Retinal pigment epithelial cell (primary cell): ENCODE measurements at places on chromosomes 4 and X.

- DNase-seq: no peak
Measured at GRCh38 chr4:139042981-139043460, 27.4 kb downstream of the NOCT start.

- no peak for DNase-seq
Measured at GRCh38 chr4:8252301-8253173, 17.0 kb upstream of the HTRA3 start.

GRCh38 chr4:16450724-16451123, 224.5 kb upstream of the TAPT1 start:
- DNase-seq: no peak

- no peak for DNase-seq
Measured at GRCh38 chr4:7074426-7074825, 6.6 kb upstream of the GRPEL1 start.

GRCh38 chr4:182188622-182189021, 54.6 kb upstream of the TENM3 start:
- no peak for DNase-seq

DNA sequence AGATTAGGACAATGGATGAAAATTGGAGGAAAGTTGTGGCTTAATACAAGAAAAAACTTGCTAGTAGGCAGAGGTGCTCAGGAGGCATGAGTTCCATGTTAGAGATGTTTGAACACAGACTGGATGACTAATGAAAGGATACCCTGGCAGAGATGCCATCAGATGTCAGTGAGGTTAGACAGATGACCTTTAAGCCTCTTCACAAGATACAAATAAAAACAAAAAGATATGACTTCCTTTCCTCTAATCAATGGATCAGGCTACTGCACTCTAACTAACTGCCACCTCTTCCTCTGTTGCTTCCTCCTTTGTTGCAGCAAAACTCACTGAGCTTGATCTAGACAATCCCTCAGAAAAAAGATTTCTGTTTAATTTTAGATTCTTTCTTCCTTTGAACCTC, 14.7 kb downstream of the STAP1 start:
- DNase-seq: no peak

DNA sequence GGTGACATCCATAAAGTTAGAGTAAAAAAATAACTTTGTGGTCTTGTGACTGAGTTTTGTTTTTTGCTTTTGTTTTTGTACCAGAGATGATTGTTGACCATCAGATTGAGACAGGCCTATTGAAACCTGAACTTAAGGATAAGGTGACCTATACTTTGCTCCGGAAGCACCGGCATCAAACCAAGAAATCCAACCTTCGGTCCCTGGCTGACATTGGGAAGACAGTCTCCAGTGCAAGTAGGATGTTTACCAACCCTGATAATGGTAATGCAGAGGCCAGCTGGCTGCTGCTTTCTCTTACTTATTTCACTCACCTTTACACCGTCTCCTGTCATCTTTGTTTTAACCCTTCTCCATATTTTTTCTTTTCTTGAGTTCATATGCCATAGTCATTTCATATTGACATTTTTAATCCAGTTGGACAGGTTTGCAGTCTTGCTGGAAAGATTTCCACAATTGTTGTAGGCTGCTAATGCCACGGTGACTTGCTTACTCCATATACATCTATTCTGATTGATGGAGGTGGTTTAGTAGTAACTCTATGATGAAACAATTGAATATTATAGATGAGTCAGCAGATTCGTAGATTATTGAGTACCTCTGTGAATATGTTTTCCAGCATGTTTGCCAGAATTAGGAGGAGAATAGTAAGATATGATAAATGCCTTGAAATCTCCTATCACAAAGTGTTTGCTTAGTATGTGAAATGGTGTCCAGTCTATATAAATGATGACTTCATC, 18.3 kb downstream of the SLC4A4 start:
- no peak for DNase-seq

- no peak for DNase-seq
Measured at GRCh38 chrX:140821280-140821679, 111.7 kb downstream of the LINC00632 start.

- peak; percentile 35 for DNase-seq
Measured at GRCh38 chr4:68466185-68466584, 18.9 kb downstream of the TMPRSS11E start.

GRCh38 chrX:56763556-56764152, 34.6 kb downstream of the NBDY start:
- DNase-seq: peak; percentile 2

DNA sequence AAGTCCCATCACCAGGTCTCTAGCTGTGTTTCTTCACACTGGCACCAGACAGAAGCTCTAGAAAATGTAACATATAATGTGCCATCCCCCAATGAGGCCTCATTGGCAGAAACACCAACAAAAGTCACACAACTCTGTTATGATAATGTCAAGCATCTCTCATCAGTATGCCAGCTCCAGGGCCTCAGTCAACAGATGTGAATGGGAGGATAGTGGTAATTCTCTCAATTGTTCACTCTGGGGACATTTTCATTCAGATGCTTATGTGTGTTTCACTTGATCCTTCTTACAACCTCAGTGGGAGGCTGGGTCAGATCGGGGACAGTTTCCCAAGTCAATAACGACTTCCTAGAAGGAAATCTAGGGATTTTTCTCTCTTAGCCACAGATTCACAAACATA, 57.5 kb upstream of the SCOC start:
- no peak for DNase-seq

- DNase-seq: no peak
Measured at GRCh38 chr4:189502841-189503435, 437.7 kb upstream of the FRG1 start.

DNA sequence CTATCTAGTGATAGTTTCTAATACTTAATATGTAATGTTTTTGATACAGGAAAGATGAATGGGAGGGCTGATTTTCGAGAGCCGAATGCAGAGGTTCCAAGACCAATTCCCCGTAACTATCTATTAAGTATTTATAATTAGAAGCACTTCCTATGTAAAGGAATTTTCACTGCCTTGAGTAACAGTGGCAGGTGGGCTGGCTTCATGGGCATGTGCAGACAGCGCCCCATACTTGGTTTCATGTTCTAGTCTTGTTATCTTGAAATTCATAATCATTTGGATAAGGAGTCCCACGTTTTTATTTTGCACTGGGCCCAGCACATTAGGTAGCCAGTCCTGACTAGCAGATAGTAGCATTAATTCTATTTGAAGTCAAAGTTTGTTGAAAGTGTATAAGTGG, 1.7 kb downstream of the OCIAD1 start:
- DNase-seq: no peak

DNA sequence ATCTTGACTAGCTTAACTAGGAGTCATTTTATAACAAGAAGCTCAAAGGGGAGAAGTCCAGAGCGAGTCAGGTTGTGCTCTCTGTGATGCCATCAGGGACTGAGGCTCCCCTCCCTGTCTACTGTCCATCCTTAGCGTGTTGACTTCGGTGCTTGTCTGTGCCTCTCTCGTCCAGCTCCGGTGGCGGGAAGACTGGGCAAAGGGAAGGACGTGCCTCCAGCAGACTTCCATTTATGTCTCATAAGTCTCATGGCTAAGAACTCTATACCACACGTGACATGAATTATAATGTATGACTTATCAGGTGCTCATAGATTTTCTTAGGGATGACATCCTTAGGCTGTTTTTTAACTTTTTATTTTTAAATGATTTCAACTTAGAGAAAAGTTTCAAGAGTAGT, 92.6 kb upstream of the TLR2 start:
- no peak for DNase-seq

DNA sequence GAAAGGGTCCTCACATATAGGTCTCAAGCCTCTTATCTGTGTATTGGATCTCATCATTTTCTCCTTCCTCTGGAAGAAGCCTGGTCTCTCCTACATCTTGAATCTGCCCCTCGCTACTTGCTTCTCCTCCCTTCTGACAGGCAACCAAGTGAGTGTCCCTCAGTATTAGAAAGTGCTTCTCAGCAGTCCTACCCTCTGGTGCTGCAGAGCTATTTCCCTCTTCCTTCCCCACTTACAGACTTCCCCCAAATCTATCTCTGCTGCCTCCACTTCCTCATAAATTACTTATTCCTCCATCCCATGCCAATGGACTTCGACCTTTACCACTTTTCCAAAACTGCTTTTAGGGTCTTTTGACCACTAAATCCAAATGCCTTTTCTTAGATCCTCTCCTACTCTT, 129.1 kb upstream of the NAP1L5 start:
- DNase-seq: no peak

GRCh38 chrX:8813036-8813435, 11.9 kb upstream of the FAM9A start:
- no peak for DNase-seq

DNA sequence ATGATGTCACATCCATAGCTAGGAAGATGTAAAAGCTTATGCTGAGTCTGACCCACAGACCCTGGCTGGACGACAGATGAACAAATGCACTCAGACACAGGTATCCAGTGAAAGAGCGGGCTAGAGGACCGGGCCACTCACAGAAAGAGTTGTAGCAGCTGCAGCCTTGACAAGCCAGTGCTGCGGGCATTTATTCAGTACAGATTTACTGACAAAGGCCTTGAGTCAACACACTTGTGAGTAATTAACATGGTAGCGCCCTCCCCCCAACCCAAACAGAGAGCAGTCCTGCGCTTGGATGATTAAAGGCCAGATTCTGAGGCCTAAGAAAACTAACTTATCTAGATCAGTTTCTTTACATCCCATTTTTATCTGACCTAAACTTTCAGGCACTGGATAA, 244.6 kb downstream of the SPANXN4 start:
- DNase-seq: no peak

DNA sequence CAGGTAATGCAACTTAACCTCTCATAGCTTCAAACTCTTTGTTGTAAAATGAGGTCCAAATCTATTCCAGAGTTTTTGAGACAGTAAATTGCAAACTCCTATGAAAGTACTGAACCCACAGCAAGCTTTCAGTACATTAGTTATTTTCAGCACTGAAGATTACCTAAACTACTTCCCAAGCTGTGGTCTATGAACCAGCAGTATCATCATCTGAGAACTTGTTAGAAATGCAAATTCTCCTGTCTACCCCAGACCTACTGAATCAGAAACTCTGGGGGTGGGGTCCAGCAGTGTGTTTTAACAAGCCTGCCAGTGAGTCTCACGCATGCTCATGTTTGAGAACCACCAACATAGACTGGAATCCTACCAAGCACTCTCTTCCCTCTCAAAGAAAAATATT, 5.7 kb upstream of the CASP6 start:
- no peak for DNase-seq

DNA sequence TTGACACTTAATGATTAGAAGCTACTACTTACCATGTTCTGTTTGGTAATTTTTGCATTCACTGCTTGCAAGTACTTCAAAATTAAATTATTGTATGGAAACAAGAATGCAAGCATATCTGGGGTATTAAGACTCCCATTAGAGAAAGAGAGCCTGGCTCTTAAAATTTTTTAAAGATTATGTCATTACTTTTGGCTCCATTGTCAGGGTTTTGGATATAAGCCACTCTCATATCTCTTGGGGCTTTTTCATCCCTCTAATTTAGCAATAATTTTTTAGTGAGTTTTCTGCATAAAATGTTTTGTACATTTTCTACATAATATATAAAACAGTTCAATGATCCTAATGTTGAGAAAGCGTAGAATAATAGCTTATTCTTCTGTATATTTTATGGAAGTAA, 49.4 kb downstream of the SLC9A6 start:
- no peak for DNase-seq

GRCh38 chrX:6307156-6307555, 78.5 kb upstream of the NLGN4X start:
- DNase-seq: no peak

DNA sequence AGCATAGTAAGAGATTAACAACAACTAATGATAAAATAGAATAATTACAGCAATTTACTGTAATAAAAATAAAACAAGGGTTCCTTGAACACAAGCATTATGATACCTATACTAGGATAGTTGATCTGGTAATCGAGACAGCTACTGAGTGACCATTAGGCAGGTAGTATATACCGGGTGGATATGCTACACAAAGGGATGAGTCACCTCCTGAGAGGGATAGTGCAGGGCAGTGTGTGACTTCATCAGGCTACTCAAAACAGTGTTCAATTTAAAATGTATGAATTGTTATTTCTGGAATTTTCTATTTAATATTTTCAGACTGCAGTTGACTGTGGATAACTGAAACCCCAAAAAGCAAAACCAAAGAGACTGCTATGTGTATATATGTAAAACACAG, 9.7 kb upstream of the ANTXR2 start:
- no peak for DNase-seq

DNA sequence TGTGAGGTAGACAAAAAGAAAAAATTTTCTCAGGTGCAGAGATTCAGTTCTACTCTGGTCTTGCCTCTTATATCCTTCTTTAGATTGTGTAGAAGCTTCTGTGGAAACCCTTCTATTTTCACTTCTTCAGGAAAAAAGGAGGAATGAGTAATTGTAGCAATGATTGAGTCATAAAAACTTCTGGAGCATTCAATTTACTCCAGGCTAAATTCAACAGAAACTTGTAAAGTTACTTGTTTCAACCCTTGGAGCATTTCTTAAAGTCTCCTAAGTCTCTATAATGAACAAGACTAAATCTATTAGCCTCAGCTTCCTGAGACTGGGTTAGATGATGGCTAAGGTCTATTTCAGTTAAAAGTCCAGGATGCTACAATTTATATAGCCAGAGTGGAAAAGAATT, 29.9 kb downstream of the BOD1L1 start:
- no peak for DNase-seq
